Calu3 (cell line): ENCODE measurements at places on chromosomes 4 and X. TPM values are rescaled to one million over a fixed set of nuclear protein-coding genes. Genes with fewer than 3 reads are reported as not detected.
A peak's percentile ranks its signal among the peaks of the same experiment; 100 is the strongest.

- DNase-seq: no peak
Measured at GRCh38 chrX:32443841-32444240, 767.5 kb downstream of the DMD start.

DNA sequence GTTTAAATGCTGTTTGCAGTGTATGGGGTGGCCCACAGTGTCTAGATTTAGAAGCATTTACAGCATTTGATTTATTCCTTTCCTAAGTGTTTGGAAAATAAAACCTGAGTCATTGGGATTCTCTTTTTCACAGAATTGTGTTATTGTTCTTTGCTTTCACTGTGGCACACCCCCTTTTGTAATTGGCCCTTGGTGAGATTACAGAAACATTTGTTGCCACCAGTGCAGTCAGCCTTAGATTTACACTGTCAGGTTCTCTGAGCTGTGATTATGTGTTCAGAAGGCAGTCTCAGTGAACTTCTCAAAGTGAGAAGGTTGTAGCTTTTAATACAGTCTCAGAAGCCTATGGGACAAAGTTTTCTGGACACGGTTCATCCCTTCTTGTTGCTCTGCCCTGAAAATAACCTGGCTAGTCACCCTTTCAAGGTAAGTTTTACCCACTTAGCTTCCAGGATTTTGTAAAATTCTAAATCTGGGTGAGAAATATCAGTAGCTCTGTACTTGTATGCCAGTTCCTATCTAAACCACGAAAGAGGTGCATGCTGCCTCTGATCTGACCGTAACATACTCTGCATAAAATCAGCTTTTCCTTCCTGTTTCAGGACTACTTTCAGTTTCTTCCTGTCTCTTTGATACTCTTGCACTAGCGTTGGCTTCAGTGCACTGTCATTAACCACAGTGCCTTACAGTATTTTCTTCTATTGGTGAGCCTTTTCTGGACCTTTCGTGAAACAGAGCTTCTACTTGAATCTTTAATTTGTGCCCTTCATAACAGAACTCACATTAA lies 12.6 kb downstream of the RUFY3 start:
- DNase-seq: peak; percentile 5

DNA sequence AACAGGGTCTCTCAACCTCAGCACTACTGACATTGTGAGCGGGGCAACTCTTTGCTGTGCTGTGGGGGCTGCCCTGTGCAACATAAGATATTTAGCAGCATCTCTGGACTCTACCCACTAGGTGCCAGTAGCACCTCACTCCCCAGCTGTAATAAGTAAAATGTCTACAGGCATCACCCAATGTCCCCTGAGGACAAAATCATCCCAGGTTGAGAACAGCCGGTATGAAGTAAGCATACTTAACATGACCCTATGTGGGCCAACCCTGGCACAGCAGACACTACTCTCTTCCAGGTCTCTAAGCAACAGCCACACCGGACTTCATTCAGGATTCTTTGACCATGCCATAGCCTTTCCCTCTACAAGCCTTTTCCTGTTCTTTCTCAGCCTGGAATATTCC lies 10.5 kb upstream of the MGST2 start:
- DNase-seq: no peak

GRCh38 chr4:17665852-17666251 lies 51.4 kb downstream of the MED28 start:
- no peak for DNase-seq

DNA sequence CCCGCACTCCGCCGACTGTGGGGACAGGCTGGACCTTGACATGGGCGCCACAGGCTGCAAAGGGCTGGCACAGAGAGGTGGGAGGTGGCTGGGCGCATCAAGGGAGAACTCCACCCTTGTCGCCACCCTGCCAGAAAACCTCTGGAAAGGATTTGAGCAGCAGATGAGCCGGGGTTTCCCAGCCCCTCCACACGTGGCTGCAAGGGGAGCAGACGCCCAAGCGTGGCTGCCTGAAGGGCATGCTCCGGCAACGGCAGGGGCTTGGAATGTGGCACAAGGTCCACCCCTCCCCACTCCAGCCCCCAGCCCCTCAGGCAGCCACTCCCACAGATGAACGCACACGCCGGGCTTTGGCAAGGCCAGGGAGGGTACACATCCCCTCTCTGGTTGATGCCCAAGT lies 4.6 kb downstream of the BGN start:
- DNase-seq: no peak

The CT45A3 gene
- total RNA-seq: not detected in 2 replicates
